ENCODE measurements at places on chromosomes 2 and 18.

GRCh38 chr18:57881818-57882413, 78.8 kb upstream of the ATP8B1 start:
- DNase-seq, result peak; percentile 84

DNA sequence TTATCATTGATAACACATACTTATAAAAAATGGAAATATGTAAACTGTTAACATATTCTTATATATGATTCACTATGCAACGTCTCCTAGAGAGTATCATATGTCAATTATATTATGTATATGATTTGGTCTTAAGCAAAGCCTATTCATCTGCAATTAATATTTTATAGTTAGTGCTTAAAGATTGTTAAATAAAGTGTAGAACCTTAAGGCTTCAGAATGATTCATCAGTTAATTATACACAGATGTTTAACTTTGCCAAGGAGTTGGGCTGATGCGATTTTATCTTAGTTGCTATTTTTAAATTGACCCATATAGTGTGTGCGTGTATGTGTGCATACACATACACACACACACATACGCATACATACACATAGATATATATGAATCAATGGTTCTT, 323.1 kb downstream of the RBM43 start:
- DNase-seq, result no peak

DNA sequence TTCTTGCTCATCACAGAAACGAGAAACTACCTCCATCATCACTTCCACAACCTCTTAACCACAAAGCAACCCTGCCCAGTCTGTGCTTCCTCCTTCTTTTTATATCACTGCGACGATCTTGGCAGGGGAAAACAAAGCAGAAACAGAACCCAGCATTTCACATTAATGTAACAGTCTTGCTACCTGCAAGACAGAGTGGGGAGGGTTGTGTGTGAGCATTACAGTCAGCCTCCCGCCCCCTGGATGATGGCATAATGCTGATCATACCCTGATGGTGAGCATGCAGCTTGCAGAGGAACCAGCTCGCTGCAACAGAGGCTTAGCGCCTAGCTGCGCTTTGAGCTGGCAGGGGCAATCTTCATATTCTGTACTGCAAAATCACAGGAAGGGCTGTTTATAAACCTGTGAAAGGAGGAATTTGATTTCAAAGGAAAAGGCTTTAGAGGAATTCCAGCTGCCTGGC, 376.1 kb downstream of the IRS1 start:
- DNase-seq, result no peak

DNA sequence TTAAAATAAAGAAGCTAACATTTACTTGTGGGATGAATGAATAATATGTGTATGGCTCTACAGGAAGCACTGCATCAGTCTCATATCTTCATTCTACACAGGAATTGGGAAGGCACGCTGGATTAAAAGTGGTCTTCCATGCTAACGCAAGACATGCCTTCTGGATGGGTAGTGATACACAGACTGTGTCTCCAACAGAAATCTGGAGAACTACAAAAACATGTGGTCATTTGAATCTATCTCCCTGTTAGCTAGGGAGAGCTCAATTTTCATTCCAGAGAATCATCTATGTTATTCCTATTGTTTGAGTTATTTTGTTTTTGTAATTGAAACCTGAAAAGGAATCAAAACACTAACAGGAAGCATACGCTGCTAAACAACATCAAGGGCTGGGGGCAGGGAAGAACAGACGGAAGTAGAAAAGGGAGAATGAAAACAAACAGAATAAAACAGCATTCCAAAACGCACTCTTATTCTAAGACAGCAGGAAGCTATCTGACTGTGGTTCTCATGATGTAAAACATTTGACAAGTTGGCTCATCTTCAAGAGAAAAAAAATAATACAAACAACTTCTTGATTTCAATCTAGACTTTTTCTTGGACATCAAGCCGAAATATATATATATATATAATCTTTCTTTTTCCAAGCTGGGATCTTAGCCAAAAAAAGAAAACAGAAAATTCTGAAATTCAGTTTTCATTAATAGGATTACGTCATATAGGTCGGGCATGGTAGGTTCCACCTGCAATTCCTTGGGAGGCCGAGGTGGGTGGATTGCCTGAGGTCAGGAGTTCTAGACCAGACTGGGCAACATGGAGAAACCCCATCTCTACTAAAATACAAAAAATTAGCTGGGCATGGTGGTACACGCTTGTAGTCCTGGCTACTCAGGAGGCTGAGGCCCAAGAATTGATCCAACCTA, 31.5 kb upstream of the ASNSD1 start:
- no peak for DNase-seq

- no peak for DNase-seq
Observed at GRCh38 chr2:23124214-23124750, 260.7 kb upstream of the KLHL29 start.

DNA sequence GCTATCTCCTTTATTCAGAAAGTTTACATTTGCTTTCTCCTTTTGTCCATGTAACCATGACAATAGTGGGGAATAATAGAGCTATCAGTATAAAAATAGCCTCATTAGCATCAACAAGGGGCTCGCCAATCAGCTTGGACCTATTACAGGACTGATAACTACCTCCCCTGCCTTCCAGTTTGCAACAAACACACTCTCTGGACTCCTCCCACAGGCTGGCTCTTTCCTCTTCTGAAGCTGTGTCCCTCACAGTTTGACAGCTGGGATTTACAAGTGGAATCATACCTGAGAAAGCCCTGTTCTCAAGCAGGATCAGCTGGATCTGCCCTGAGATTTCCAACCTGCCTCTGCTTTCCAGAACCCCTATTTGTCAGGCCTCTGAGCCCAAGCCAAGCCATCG, 162.5 kb downstream of the GRB14 start:
- DNase-seq, result no peak

- DNase-seq, result no peak
Observed at GRCh38 chr2:236021499-236022057, 146.6 kb downstream of the GBX2 start.

DNA sequence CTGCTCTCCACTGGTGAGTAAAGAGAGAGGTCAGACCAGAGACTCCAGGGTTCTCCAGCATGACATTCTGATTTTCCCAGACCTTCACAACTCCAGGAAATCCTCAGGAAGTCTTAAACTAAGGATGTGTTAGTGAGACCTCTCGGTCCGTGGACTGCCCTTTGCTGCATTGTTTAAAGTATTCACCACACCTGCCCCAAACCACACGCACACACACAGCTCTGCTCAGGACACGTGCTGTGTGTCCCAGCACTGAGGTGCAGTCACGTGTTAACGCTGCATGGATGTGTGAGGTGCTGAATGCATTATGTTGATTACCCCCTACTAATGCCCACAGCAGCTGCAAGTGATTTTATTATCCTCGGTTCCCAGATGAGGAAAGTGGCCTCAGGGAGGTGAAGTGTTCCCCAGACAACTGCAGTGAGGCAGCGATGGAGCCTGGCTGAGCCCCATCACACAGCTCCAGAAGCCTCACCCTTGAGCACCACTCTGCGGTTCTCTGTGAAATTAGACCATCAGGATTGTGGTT, 68.4 kb downstream of the TRAPPC12 start:
- no peak for DNase-seq

Data from SK-MEL-5 (cell line).